ENCODE measurements at places on chromosomes 16 and 17. TPM values are rescaled to one million over a fixed set of nuclear protein-coding genes. Genes with fewer than 3 reads are reported as not detected.

CD300LB gene
- not detected for total RNA-seq

NSRP1 gene
- 40.8 TPM for total RNA-seq

MT4 gene
- not detected for total RNA-seq

PYCARD gene
- 2.5 TPM for total RNA-seq

HOXB9 gene
- total RNA-seq = 0.63 TPM

SMIM36 gene
- not detected for total RNA-seq

KRTAP4-1 gene
- total RNA-seq = not detected

CNGB1 gene
- total RNA-seq = not detected

TNFRSF17 gene
- total RNA-seq = not detected

PRR29 gene
- not detected for total RNA-seq

NPB gene
- total RNA-seq = not detected

GRB7 gene
- 0.73 TPM for total RNA-seq

STAT5A gene
- 220 TPM for total RNA-seq

PLXDC1 gene
- total RNA-seq = 0.87 TPM

POLG2 gene
- total RNA-seq = 34.2 TPM

ALDH3A1 gene
- total RNA-seq = not detected

CCL8 gene
- not detected for total RNA-seq

MMP2 gene
- total RNA-seq = 0.87 TPM
